Peyer's patch (tissue), 4 donors: ENCODE measurements at places on chromosomes 12 and 14. TPM values are rescaled to one million over a fixed set of nuclear protein-coding genes. Genes with fewer than 3 reads are reported as not detected.

The ATP5F1B gene
- 333 TPM for total RNA-seq

The GLS2 gene
- total RNA-seq, result 2.3 TPM

The GTF2A1 gene
- 12.5 TPM for total RNA-seq

The DDN gene
- 0.28 TPM for total RNA-seq

The KRT1 gene
- total RNA-seq, result 0.76 TPM

The SCN8A gene
- total RNA-seq, result 4.1 TPM

- no peaks in the 10 kb centered on the region for H3K27me3 ChIP-seq
- H3K36me3 ChIP-seq, result no peaks in the 10 kb centered on the region
- no peak overlapping the region for H3K27ac ChIP-seq
- no peak for DNase-seq
Measured at GRCh38 chr12:96890331-96890730, 16.7 kb upstream of the NEDD1 start.

DNA sequence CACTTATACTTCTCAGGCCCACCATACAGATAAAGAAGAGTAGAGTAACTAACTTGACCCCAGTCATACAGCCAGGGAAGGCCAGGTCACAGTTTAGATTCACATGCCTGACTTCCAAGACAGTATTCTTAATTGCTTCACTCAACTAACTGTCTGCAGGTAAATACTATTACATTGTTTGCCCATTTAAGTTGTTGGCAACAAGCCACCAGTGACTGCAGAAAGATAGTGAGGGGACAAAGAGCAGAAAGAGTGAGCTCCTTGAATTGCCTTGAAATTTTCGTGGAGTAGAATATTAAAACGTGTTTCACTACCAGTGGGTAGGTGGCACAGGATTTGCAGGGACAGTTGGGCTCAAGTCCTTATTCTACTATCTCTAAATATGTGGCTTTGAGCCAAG is 146.3 kb upstream of the RMST start:
- H3K36me3 ChIP-seq, result no peaks in the 10 kb centered on the region
- H3K27ac ChIP-seq, result no peak overlapping the region
- H3K27me3 ChIP-seq, result no peaks in the 10 kb centered on the region
- no peak overlapping the region for H3K4me3 ChIP-seq
- no peak for DNase-seq

DNA sequence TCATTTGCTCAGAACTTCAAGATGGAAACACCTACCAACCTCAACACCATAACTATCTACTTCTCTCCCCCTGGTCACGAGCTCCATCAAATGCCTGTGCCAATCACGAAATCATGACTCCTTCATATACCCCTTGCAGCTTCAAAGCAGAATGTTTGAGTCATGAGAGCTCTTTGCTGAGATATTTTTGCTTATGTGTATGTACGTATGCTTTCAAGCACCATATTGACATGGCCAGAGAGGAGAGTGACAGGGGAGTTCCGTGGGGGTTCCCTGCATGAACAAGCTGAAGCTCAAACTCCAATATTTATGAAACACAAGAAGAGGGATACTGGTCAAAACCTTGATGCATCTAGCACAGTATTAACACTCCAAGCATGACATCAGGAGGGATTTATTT is 374.4 kb downstream of the DPF3 start:
- H3K36me3 ChIP-seq, result no peaks in the 10 kb centered on the region
- no peak overlapping the region for H3K27ac ChIP-seq
- H3K4me1 ChIP-seq, result peaks cover 14% of the 10 kb centered on the region
- H3K4me3 ChIP-seq, result no peak overlapping the region
- DNase-seq, result no peak

DNA sequence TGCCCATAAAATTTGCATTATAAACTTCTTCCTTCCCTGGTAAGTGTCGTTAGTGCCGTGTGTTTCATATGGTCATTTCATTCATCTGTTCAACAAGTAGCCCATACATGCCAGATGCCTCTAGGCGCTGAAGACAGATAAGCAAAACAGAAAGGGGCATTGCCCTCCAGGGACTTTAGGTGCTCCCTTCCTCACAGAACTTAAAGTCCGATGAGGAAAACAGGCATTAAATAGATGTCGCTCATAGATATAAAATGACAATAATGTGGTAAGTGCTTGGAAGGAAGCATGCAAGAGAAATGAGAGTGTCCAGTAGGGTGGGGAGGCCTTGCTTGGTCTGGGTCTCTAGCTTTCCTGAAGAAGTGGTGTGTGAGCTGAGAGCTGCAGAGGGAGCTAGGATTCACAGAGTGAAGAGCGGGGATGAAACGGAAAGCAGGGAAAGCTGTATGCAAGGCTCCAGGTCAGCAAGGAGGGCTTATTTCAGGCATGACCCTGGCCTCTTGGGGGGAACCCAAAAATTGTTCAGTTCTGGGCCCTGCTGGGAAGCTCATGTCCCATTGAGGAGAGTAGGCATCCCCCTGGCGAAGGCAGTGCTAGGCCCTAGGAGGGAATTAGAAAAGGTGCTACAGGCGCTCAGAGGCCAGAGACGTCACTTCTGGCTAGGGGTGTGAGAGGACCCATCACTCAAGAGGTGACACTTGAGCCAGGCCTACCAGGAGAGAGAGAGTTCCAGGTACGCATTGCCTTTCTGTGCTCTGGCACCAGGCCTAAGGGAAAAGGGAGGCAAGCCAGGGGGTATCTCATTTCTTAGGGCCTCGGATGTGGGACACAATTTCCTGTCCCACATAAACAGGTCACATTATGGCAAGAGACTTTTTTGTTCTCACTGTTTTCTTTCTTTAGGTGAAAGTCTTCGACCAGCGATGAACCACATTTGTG is 11.9 kb downstream of the UBE3B start:
- no peaks in the 10 kb centered on the region for H3K4me1 ChIP-seq
- no peaks in the 10 kb centered on the region for H3K36me3 ChIP-seq
- no peak for DNase-seq
- no peaks in the 10 kb centered on the region for H3K27me3 ChIP-seq
- H3K4me3 ChIP-seq, result no peak overlapping the region

DNA sequence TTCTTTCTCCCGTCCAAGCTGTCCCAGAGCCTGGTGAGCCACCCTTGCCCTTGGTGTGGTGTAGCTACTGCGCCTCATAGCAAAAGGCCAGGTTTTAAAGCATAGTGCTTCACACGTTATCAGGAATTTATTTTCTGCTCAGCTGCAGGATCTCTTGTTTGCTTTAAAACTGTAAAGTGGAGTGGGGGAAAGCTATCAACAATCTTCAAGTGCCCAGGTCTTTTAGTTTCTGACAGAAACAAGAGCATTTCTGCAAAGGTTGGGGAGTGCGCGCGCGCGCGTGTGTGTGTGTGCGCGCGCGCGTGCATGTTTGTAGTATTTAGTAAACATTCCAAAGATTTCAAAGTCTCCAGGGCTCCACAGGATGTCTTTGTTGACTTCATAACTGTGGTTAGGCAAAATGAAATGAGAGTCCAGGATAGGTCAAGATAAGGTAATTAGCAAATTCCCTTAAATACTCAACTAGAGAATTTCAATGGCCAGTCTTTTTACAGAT is 45.5 kb downstream of the EML1 start:
- H3K4me1 ChIP-seq, result no peaks in the 10 kb centered on the region
- no peak overlapping the region for H3K27ac ChIP-seq
- no peaks in the 10 kb centered on the region for H3K36me3 ChIP-seq
- no peak for DNase-seq
- no peak overlapping the region for H3K4me3 ChIP-seq
- H3K27me3 ChIP-seq, result no peaks in the 10 kb centered on the region

- DNase-seq, result peak; percentile 90
- H3K36me3 ChIP-seq, result no peaks in the 10 kb centered on the region
- no peaks in the 10 kb centered on the region for H3K27me3 ChIP-seq
- no peak overlapping the region for H3K4me3 ChIP-seq
Measured at GRCh38 chr12:1791104-1791841, 29.1 kb upstream of the LRTM2 start.

DNA sequence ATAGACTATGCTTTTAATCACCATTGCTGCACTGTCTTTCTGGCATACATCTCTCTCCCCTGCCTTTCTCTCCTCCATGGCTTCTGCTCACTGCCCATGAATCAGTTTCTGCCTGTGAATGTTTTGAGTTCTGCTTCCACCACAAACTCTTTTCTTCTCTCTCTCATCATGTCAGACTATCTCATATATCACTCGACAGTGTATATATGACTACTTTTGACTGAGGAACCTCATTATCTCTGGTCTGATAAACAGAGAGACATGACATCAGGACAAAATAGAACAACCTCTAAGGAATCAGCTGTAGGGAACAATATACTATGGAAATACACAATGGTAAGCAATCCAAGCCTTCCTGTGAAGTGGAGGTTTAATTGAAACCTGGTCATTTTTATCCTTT is 177.9 kb downstream of the FOXA1 start:
- no peak overlapping the region for H3K27ac ChIP-seq
- no peaks in the 10 kb centered on the region for H3K4me1 ChIP-seq
- H3K36me3 ChIP-seq, result no peaks in the 10 kb centered on the region
- H3K4me3 ChIP-seq, result no peak overlapping the region
- no peaks in the 10 kb centered on the region for H3K27me3 ChIP-seq
